Left renal cortex interstitium (tissue), 4 donors: ENCODE measurements at places on chromosomes 2 and 18.

DNA sequence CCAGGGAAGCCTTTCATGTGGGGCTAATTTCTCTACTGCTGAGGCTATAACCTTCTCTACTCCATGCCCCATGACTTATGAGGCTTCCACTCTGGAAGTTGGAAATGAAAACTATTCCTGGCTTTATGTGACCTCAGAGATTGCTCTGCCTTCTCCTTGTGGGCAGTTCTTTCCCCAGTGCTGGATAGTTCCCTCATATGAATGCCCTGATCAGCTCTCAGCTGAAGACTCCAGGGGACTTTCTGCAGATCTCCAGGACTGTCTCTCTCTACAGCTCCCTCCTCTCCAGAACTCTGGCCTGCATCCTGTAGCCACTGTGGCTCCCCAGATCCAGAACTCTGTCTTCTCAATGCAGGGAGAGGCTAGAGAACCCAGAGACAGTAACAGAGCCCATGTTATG lies 235.1 kb downstream of the SEPTIN10 start:
- DNase-seq: no peak

GRCh38 chr18:4193086-4193485 lies 262.0 kb downstream of the DLGAP1 start:
- no peak for DNase-seq

- DNase-seq: no peak
Observed at GRCh38 chr18:60554967-60555366, 182.4 kb upstream of the MC4R start.

DNA sequence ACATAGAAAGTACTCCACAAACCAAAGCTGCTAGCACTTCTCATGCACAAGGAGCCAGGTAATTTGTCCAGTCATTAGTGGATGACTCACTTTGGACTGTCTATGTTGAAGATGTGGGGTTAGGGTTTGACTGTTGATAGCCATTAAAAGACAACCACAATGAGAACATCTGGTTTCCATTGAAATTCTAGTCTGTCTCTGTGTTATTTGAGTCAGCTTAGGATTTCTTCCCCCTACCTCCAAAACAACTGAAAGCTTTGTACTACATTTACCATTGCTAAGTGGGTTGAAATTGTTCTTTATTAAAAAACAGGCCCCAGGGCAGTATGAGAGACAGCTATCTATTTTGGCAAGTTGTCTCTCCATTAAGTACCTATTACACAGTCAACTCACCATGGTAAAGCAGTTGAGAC lies 50.2 kb upstream of the ANKRD44 start:
- DNase-seq: no peak

- no peak for DNase-seq
Observed at GRCh38 chr18:50114448-50114847, 80.5 kb downstream of the MYO5B start.
